CD4-positive, alpha-beta T cell (primary cell): ENCODE measurements at places on chromosomes 3 and 15.

GRCh38 chr3:71355037-71355436 lies 228.5 kb downstream of the FOXP1 start:
- no peak for DNase-seq

- no peak for DNase-seq
Measured at GRCh38 chr15:76439542-76439941, 103.0 kb downstream of the ISL2 start.

GRCh38 chr15:100786139-100786531 lies 93.5 kb upstream of the ALDH1A3 start:
- no peak for DNase-seq

- DNase-seq: no peak
Measured at GRCh38 chr15:89976246-89976600, 24.9 kb upstream of the ZNF710 start.

DNA sequence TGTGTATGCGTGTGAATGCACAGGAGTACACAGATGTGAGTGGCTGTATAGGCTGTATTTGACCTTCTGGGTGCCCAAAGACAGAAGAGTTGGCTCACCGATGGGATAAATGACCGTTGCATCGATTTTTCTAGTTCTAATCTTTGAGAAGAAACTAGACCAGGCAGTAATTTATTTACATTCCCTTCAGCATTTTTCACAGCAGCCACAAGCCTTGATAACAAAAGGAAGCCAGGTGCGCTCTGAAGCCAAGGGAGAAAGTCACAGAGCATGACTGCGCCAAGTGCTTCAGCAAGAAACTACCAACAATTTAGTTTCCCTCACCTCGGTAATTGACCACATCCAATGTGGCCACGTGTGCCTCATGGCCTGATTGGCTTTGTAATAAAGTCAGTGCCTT lies 5.9 kb upstream of the FAM3D start:
- DNase-seq: no peak

DNA sequence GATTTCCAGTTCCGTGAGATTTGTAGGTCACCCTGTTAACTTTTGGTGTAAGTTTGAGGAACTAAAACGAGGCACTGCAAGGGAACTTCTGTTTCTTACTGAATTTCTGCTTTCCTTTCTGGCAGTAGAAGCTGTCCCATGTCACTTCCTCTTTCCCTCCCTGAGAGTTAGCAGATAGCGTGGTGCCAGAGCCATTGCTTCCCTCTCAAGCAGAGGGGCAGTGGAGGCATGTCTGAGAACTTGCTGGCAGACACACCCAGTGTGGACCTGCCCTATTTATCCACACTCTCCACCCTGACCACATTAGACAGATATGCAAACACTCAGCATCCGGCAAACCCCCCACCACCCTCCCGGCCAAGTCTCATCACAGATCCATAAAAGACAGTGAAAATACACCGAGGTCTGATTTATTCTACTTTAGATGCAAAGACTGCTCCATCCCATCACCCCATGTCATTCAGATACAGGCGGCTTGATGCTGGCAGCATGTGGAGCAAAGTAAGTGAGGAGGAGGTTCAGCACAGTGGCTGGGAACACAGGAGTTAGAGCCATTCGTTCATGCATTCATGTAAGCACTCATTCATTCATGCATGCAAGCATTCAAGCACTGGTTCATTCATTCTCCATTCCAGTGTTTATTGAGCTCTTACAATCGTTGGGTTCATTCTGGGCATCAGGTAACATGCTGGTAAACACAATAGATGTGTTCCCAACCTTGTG lies 324.7 kb downstream of the SHQ1 start:
- DNase-seq: no peak

DNA sequence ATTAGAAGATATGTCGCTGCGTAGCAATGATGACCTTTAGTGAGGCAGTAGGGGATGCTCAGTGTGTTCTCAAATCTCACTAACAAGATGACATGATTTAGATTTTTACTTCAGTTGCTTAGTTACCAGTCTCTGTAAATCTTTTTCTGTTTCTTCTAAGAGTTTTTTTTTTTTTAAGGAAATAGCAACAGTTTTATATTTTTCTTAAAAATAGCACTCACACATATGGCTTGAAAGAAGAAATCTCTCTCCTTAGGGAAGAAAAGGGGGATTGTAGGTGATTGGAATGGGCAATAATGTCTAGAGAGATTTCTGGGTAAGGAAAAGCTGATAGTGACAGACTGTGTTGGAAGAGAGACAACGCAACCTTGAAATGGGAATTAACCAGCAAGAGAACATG lies 524.6 kb upstream of the ARPP21 start:
- no peak for DNase-seq

DNA sequence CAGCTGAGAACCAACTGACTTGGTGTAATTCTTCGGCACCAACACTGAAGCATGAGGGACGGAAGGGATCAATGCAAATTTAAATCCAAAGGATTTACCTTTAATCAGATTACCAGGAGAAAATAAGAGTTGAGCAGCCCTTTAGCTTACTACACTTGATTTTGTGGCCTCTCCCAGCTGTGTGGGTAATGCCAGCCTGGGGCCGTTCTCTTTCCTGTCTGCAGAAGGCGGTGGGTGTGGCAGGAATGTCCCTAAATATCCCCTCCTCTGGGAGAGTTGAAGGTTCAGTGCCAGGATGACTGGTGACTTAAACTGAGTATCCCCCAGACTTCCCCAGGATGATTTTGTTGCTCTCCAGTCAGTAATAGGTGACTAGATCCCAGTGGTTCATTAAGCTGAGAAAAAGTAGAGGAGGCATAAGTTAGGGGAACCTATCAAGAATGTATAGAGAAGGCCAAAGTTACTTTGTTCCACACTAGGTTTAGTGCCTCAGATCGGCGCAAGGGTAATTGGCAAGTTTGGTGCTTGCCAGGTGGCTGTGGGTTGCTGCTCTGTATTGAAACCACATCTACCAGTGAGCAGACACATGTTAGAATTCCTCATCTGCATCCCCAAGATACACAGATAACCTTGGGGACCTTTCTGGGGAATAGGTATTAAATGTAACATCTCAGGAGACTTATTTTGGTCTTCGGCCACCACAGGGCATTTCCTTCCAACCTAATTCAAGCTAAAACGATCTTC lies 23.1 kb downstream of the MAPKBP1 start:
- DNase-seq: no peak

DNA sequence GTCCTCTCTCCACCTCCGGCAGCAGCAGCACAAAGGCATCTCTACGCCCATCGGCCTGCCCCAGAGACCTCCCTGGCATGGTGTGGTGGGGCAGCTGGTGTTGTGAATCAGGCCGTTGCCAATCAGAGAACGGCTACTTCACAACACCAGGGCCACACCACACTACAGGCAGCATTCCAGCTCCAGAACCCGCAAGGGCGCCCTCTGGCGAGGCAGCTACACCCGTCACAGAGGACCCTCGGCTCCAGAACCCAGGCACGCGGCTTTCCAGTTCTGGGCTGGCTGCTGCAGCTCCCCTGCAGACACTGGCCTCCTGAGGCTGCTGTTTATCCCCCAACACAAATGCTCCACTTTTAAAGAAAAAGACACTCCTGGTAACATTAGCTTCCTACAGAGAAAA lies 127.5 kb upstream of the TOPAZ1 start:
- peak; percentile 7 for DNase-seq

GRCh38 chr3:148147903-148148302 lies 549.8 kb upstream of the AGTR1 start:
- no peak for DNase-seq

- no peak for DNase-seq
Measured at GRCh38 chr3:66228707-66229106, 7.9 kb downstream of the SLC25A26 start.

DNA sequence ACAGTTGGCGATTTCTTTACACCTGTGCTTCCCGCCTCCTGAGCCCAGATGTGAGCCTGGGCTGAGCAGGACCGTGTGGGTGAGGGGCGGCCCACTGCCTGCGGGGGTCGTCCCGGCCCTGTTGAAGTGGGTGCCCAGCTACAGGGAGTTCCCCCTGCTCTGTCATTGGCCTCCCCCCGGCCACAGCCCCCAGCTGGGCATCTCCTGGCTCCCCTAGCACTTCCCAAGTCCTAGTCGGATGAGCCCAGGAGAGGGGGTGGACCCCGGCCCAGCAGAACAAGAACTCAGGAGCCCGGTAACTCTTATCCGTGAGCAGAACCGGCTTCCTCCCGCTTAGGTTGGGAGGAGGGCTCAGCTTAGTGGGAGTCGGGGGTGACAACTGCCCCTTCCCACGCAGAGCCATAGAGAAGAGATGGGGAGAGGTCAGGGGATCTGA lies 757 bp downstream of the PAQR5 start:
- DNase-seq: no peak

GRCh38 chr15:51814606-51815005 lies 14.8 kb upstream of the TMOD3 start:
- no peak for DNase-seq

DNA sequence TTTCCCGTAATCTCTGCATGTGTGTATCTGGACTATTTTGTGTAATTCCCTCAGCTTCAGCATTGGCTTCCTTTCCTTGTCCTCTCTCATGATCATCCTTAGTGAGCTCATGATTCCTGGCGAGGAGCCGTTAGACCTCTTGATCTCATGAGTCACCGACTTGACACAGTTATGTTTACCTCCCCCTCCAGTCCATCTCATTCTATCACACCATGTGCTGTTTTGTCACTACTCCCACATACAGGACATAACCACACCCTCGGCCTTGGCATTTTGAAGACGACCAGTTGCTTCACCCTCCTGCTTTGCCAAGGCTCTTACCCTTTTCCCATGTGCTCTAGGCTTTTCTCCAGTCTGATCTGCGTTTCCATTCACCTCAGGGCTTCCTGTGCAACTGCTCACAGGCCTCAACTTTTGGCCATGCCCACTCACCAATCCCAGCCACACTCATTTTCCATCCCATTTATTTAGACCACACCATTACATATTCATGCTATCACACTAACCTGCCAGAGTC lies 41.5 kb downstream of the CP start:
- no peak for DNase-seq

- DNase-seq: no peak
Measured at GRCh38 chr15:41241221-41241964, 10.3 kb downstream of the CHP1 start.

- no peak for DNase-seq
Measured at GRCh38 chr3:64053117-64053516, 29.8 kb upstream of the PSMD6 start.

DNA sequence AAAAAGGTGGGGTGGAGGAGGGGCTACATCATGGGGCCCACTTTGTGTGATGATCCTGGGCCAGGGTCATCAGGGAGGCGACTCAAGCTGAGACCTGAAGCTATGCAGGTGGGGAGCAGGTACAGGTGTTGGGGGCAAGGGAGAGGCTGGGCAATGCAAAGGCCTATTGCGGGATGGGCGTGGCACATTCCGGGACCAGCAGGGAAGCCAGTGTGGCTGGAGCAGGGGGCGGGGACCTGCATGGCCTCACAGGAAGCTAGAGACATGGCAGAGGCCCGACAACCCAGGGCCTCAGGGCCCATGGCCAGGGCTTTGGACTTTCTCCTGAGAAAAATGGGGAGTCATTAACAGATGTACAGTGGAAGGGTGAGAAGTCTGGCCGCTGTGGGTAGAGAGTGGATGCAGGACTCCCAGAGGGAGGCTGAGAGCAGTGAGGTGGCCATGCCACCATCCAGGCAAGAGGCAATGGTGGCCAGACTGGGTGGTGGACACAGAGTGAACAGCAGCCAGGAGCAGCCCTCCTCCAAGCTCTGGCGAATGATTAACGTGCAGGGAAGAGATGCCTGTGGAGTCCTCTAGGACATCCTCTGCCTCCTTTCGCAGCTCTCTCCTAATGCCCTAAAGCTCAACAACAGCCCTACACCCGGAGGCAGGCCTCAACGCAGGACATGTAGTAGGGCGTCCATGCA lies 122.6 kb upstream of the ATP2B2 start:
- no peak for DNase-seq
